ENCODE measurements at places on chromosomes 11 and 22. TPM values are rescaled to one million over a fixed set of nuclear protein-coding genes. Genes with fewer than 3 reads are reported as not detected.

GRCh38 chr11:131449036-131450019 lies 78.9 kb downstream of the NTM start:
- H3K4me1 ChIP-seq: no peaks in the 10 kb centered on the region
- no peak overlapping the region for H3K27ac ChIP-seq
- DNase-seq: no peak
- H3K36me3 ChIP-seq: no peaks in the 10 kb centered on the region
- H3K4me3 ChIP-seq: no peak overlapping the region

DNA sequence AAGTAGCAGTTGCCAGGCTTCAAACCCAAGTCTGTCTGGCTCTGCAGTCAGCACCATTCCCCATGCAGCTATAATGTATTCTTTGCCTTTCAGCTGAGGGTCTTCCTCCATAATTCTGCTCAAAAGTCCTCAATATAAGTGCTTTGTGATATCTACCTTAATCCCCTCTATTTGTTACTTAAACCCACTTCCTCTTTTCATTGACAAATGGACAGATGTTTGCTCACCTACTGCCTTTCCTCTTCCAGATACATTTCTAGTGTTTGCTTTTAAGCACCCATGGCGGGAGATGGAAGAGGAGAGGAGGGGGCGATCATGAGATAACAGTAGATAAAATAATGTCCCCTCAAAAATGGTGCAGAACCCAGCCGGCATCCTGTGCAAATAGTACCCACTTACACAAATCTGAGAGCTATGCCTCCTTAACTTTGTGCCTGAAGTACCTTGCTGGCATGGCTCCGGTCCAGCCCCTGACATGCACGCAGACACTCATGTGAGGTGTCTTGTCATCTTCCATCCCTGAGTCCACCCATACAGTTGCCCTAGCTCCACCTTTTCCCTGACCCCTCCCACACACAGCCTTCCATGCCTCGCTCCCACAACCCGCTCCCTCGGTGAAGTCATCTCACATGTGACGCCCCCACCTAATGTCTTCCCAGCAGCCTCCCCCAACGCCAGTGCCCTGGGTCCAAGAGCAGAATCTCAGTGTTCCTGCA lies 109.6 kb downstream of the TRIM29 start:
- H3K36me3 ChIP-seq: no peaks in the 10 kb centered on the region
- no peak for DNase-seq
- H3K4me3 ChIP-seq: no peak overlapping the region
- no peak overlapping the region for H3K27ac ChIP-seq
- no peaks in the 10 kb centered on the region for H3K4me1 ChIP-seq

DNA sequence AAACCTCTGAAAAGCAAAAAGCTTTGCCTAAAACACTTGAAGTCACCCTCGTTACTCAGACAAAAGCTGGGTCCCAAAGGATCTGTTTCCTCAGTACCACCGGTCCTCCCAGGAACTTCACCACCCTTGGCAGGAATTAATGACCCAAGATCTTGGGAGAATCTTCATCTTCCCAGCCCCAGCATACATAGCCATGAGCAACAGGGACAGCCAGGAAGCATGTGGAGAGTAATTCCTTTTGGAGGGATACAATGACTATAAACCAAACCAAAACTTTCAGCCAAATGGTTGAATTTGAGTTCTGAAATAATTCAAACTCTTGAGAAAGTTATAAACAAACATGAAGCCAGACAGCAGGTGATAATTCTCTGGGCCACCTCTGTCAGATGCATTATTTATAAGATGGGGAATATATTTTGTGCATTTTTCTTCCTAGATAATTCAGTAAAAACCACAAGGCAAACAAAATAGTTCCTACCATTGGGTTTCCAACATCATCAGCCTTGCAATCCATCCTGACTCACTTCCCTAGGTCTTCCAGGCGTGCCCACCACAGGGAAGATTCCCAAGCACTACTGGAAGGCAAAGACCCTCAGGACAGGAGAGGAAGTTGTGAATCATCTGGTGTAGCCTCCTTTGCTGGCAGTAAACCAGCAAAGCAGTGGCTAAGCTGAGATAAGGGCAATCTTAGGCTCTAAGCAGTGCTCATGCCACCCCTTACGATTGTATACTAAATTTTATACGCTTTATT lies 71.7 kb upstream of the DRD2 start:
- no peak overlapping the region for H3K4me3 ChIP-seq
- H3K27me3 ChIP-seq: no peaks in the 10 kb centered on the region
- no peaks in the 10 kb centered on the region for H3K4me1 ChIP-seq
- H3K36me3 ChIP-seq: no peaks in the 10 kb centered on the region

GRCh38 chr22:46052331-46052771 lies 75.4 kb upstream of the WNT7B start:
- H3K36me3 ChIP-seq: peaks cover 3% of the 10 kb centered on the region
- no peak overlapping the region for H3K4me3 ChIP-seq
- H3K4me1 ChIP-seq: no peaks in the 10 kb centered on the region
- DNase-seq: no peak
- peaks cover 85% of the 10 kb centered on the region for H3K27me3 ChIP-seq

GRCh38 chr11:130124096-130124495 lies 35.5 kb upstream of the ST14 start:
- H3K27me3 ChIP-seq: no peaks in the 10 kb centered on the region
- DNase-seq: no peak
- H3K27ac ChIP-seq: no peak overlapping the region
- peaks cover 12% of the 10 kb centered on the region for H3K4me1 ChIP-seq

- no peaks in the 10 kb centered on the region for H3K36me3 ChIP-seq
- no peak overlapping the region for H3K27ac ChIP-seq
- no peak overlapping the region for H3K4me3 ChIP-seq
These were observed 1019.3 kb downstream of the JRKL start for GRCh38 chr11:97409141-97409540.

GRCh38 chr11:98296091-98296880 lies 724.5 kb upstream of the CNTN5 start:
- DNase-seq: no peak
- H3K27ac ChIP-seq: no peak overlapping the region
- no peaks in the 10 kb centered on the region for H3K4me1 ChIP-seq

GRCh38 chr11:116144387-116144958 lies 628.3 kb downstream of the BUD13 start:
- no peak for DNase-seq
- peaks cover 2% of the 10 kb centered on the region for H3K27me3 ChIP-seq
- H3K4me3 ChIP-seq: no peak overlapping the region
- no peak overlapping the region for H3K27ac ChIP-seq

DNA sequence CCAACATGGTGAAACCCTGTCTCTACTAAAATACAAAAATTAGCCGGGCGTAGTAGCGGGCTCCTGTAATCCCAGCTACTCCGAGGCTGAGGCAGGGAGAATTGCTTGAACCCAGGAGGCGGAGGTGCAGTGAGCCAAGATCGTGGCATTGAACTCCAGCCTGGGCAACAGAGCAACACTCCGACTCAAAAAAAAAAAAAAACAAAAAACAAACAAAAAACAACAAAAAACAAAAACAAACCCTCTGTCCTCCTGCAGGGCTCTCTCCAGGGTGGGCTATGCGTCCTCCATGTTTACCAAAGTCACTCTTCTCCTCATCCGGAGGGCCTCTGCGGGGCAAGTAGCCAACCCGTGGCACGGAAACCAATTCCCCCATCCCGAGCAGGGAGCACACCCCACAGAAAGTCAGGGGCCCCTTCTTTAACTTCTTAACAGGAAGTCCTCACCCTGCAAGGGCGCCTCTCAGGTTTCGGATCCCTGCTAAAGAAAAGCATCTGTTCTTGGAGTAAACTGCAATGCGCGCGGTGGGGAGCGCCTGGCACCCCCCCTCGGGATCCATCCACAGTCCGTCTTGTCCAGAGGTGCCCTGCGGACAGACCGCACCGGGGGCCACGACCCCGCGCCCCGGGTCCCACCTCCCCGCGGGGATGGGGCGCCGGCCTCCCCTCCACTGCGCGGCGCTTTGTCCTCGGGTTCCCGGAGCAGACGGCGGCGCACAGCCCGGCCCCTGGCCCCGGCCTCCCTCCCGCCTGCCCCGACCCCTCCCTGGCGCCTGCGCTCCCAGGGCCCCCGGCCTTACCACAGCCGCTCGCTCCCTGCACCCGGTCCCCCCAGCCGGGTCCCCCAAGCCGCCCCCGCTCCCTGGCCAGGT lies 712 bp downstream of the CERK start:
- peaks cover 22% of the 10 kb centered on the region for H3K4me1 ChIP-seq
- H3K4me3 ChIP-seq: peak overlapping the region; percentile 80
- H3K36me3 ChIP-seq: peaks cover 12% of the 10 kb centered on the region
- peak; percentile 55 for DNase-seq
- no peaks in the 10 kb centered on the region for H3K27me3 ChIP-seq

DNA sequence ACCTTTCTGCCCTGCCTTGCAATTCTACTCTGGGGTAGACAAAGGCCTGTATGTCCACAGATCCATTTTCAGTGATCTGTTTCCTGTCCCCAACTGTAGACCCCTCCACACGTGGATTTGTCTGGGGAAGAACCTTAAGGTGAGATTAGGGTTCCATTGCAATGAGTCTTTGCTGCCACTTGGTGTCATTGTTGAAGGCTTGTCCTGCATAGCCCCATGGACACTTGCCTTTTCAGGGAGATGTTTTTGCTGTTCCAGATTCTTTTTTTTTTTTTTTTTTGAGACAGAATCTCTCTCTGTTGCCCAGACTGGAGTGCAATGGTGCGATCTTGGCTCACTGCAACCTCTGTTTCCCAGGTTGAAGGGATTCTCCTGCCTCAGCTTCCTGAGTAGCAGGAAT lies 21.8 kb downstream of the SERPING1 start:
- no peaks in the 10 kb centered on the region for H3K36me3 ChIP-seq
- no peaks in the 10 kb centered on the region for H3K27me3 ChIP-seq
- no peak overlapping the region for H3K27ac ChIP-seq
- no peak for DNase-seq
- H3K4me1 ChIP-seq: peaks cover 2% of the 10 kb centered on the region

DNA sequence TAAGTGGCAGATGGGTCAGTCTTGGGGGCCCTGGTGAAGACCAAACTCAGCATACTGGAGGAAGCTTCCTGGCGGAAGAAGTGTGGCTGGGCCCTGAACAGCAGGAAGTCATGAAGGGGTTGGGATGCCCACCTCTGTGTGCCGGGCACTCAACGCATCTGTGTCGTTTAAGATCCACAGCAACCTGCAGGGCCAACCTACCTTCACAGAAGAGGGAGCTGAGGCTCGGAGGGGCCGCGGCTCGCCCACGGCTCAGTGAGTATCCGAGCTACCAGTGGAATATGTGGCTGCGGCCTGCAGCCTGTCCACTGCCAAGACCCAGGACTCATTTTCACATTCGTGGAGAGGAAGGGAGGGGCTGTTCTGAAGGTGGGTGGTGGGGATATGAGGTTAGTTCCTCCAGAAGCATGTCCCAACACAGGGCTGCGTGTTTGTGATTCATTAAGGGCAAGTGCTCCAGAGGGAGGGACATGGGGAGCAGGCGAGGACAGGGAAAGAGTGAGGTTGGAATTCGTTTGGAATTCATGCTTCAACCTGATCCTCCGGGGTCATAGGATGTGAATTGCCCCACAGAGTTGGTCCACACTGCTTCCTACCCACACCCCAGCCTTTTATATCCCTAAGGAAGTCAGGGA lies 99.6 kb downstream of the MPPED1 start:
- no peak overlapping the region for H3K27ac ChIP-seq
- no peak overlapping the region for H3K4me3 ChIP-seq
- H3K36me3 ChIP-seq: no peaks in the 10 kb centered on the region
- no peaks in the 10 kb centered on the region for H3K27me3 ChIP-seq
- H3K4me1 ChIP-seq: no peaks in the 10 kb centered on the region
- no peak for DNase-seq

GRCh38 chr11:15815246-15816195 lies 540.8 kb downstream of the SOX6 start:
- no peak overlapping the region for H3K27ac ChIP-seq
- no peak overlapping the region for H3K4me3 ChIP-seq
- H3K27me3 ChIP-seq: no peaks in the 10 kb centered on the region
- no peaks in the 10 kb centered on the region for H3K36me3 ChIP-seq
- DNase-seq: no peak

GRCh38 chr11:94831529-94831928 lies 63.4 kb downstream of the AMOTL1 start:
- H3K36me3 ChIP-seq: peaks cover 58% of the 10 kb centered on the region
- no peaks in the 10 kb centered on the region for H3K27me3 ChIP-seq
- no peak for DNase-seq
- no peak overlapping the region for H3K4me3 ChIP-seq
- no peaks in the 10 kb centered on the region for H3K4me1 ChIP-seq

GRCh38 chr22:45491841-45492240 lies 10.8 kb upstream of the FBLN1 start:
- H3K4me3 ChIP-seq: no peak overlapping the region
- no peak for DNase-seq
- H3K27ac ChIP-seq: no peak overlapping the region
- no peaks in the 10 kb centered on the region for H3K27me3 ChIP-seq
- no peaks in the 10 kb centered on the region for H3K4me1 ChIP-seq

Gene TEX54
- total RNA-seq: not detected

Gene GALNT18
- 7.9 TPM for total RNA-seq

Gene INSC
- 0.19 TPM for total RNA-seq

Gene FAM83F
- total RNA-seq: 2.4 TPM

Gene DTX4
- 1.6 TPM for total RNA-seq

All from thymus (tissue), 14 donors.